ENCODE measurements at places on chromosomes 4 and X. TPM values are rescaled to one million over a fixed set of nuclear protein-coding genes. Genes with fewer than 3 reads are reported as not detected.

DNA sequence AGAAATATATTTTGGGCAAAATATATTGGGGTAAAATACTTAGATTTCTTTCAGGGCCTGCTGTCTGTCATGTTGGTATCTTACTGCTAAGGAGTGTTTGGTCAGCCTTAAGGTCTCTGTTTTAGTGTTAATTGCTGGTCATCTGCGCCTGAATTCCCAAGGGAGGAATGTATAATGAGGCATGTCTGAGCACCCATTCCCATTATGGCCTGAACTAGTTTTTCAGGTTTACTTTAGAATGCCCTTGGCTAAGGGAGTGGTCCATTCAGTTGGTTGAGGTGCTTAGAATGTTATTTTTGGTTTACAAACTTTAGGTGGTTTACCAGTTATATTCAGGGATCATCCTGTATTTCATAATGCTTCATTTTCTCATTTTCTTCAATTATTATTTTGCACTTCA is 125.9 kb downstream of the CFAP299 start:
- no peak overlapping the region for H3K27ac ChIP-seq
- no peak overlapping the region for H3K4me3 ChIP-seq
- H3K27me3 ChIP-seq: no peaks in the 10 kb centered on the region
- H3K4me1 ChIP-seq: no peaks in the 10 kb centered on the region
- DNase-seq: no peak

DNA sequence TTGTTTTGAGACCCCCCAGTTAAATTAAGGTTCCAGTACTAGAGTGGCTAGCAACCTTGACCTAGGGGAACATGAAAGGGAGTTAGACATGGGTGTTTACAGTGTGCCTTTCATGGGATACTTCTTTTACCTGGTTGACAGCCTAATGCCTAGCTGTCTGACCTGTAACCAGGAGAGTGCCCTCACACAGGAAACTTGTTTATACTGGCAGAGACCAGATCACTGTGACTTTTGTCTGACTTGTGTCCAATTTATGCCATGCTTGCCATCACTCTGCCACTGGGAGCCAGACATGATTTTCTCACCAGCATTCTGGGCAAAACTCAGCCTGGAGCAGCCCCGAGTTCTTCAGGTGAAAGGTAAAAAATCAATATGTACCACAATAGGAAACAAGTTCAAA is 305.9 kb downstream of the CHIC1 start:
- H3K27me3 ChIP-seq: no peaks in the 10 kb centered on the region
- no peaks in the 10 kb centered on the region for H3K36me3 ChIP-seq
- DNase-seq: no peak

SLC10A4 gene
- total RNA-seq: not detected

PDLIM3 gene
- 6.3 TPM for total RNA-seq

CTAG1A gene
- total RNA-seq: not detected

- no peaks in the 10 kb centered on the region for H3K36me3 ChIP-seq
- H3K27me3 ChIP-seq: no peaks in the 10 kb centered on the region
- H3K4me3 ChIP-seq: no peak overlapping the region
- H3K4me1 ChIP-seq: peaks cover 43% of the 10 kb centered on the region
- no peak overlapping the region for H3K27ac ChIP-seq
Measured at GRCh38 chr4:185207466-185207865, 1.9 kb upstream of the SNX25 start.

P2RY8 gene
- total RNA-seq: 0.66 TPM

- H3K27ac ChIP-seq: no peak overlapping the region
- no peak overlapping the region for H3K4me3 ChIP-seq
- H3K36me3 ChIP-seq: no peaks in the 10 kb centered on the region
- DNase-seq: no peak
- no peaks in the 10 kb centered on the region for H3K27me3 ChIP-seq
- no peaks in the 10 kb centered on the region for H3K4me1 ChIP-seq
Measured at GRCh38 chrX:10617999-10618351, 2.4 kb downstream of the MID1 start.

GRCh38 chr4:153745651-153746050 is 14.2 kb downstream of the RNF175 start:
- H3K27me3 ChIP-seq: no peaks in the 10 kb centered on the region
- no peak overlapping the region for H3K27ac ChIP-seq
- H3K4me1 ChIP-seq: no peaks in the 10 kb centered on the region
- DNase-seq: no peak
- no peak overlapping the region for H3K4me3 ChIP-seq

DNA sequence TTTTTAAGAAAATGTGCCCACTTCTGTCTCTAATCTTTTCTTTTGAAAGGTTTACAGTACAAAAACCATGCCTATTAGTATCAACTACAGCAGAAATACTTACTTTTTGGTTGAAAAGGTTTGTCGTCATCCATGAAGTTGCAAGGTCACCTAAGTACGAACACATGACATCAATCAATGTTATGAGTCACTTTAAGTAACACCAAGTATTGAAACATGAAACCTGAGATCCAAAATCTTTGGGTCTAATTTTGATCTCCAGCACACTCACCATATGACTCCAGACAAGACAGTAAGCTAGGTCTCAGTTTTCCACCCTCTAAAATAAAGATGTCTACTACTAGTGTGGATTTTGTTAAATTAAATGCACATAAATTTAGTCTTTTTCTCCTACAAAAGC is 8.4 kb downstream of the ZNF280C start:
- no peak for DNase-seq
- no peak overlapping the region for H3K27ac ChIP-seq
- no peaks in the 10 kb centered on the region for H3K36me3 ChIP-seq
- no peaks in the 10 kb centered on the region for H3K27me3 ChIP-seq
- no peaks in the 10 kb centered on the region for H3K4me1 ChIP-seq
- no peak overlapping the region for H3K4me3 ChIP-seq

GAGE12E gene
- total RNA-seq: not detected

ENAM gene
- total RNA-seq: not detected

GRCh38 chr4:77225022-77225421 is 68.0 kb downstream of the CCNG2 start:
- H3K4me3 ChIP-seq: no peak overlapping the region
- H3K4me1 ChIP-seq: no peaks in the 10 kb centered on the region
- DNase-seq: no peak
- H3K27ac ChIP-seq: no peak overlapping the region
- H3K27me3 ChIP-seq: 0 out of 3 replicates have a peak, but pooled peaks cover 4% of the 10 kb centered on the region

GRCh38 chr4:123037804-123038203 is 115.4 kb upstream of the NUDT6 start:
- H3K4me3 ChIP-seq: no peak overlapping the region
- H3K27me3 ChIP-seq: no peaks in the 10 kb centered on the region
- peak; percentile 84 for DNase-seq
- peaks cover 25% of the 10 kb centered on the region for H3K4me1 ChIP-seq

- no peaks in the 10 kb centered on the region for H3K36me3 ChIP-seq
- H3K4me1 ChIP-seq: no peaks in the 10 kb centered on the region
- no peak for DNase-seq
- H3K4me3 ChIP-seq: no peak overlapping the region
Measured at GRCh38 chr4:80875642-80876041, 154.9 kb upstream of the BMP3 start.

DNA sequence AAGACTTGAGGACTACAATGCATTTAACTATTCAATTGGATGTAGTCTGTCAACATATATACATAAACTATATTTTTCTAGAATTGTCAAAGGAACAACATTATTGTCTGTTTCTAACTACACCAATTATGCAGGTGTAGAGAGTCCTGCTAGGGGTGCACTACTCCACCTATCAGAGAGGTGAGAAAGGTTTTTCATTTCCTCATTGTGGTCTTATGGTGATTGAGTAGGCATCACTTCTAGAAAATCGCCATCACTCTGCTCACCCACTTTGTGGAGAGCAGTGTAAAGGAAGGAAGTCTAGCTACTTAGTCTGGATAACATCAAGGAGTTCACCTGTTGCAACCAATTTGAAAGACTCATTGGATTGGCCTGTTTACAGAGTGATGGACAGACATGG is 4.4 kb upstream of the ADH1C start:
- H3K4me1 ChIP-seq: peaks cover 9% of the 10 kb centered on the region
- no peak overlapping the region for H3K27ac ChIP-seq
- H3K27me3 ChIP-seq: no peaks in the 10 kb centered on the region
- no peak for DNase-seq
- no peak overlapping the region for H3K4me3 ChIP-seq
- no peaks in the 10 kb centered on the region for H3K36me3 ChIP-seq

GRCh38 chr4:101400096-101400495 is 52.8 kb upstream of the PPP3CA start:
- H3K4me3 ChIP-seq: no peak overlapping the region
- H3K36me3 ChIP-seq: no peaks in the 10 kb centered on the region
- no peaks in the 10 kb centered on the region for H3K4me1 ChIP-seq
- DNase-seq: no peak
- H3K27ac ChIP-seq: no peak overlapping the region

NCBP2L gene
- not detected for total RNA-seq

MUC7 gene
- not detected for total RNA-seq

DCAF4L1 gene
- total RNA-seq: not detected

- no peaks in the 10 kb centered on the region for H3K27me3 ChIP-seq
- H3K27ac ChIP-seq: no peak overlapping the region
- H3K4me3 ChIP-seq: no peak overlapping the region
- peaks cover 66% of the 10 kb centered on the region for H3K4me1 ChIP-seq
- H3K36me3 ChIP-seq: no peaks in the 10 kb centered on the region
- DNase-seq: no peak
Measured at GRCh38 chr4:158805635-158806471, 37.0 kb downstream of the FNIP2 start.

DNA sequence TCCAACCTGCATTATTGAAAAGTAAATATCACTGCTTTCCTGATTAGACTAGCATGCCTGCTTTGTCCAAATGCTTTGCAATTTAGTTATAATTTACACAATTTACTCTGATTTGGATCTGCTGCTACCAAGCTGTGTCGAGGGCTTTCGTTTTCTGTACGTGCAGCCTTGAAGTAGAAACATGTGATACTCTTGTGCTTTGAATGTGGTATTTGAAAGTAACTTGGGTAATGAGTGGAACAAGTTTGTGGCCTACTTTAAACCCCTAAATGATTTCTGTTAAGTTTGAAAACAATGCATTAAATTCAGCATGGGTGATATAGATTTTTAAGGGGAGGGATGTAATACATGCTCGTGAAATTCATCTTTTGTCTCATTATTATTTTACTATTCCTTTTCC is 240.7 kb downstream of the IQCM start:
- no peak overlapping the region for H3K27ac ChIP-seq
- no peaks in the 10 kb centered on the region for H3K4me1 ChIP-seq
- H3K36me3 ChIP-seq: no peaks in the 10 kb centered on the region
- no peak overlapping the region for H3K4me3 ChIP-seq
- no peaks in the 10 kb centered on the region for H3K27me3 ChIP-seq

RIBC1 gene
- total RNA-seq: 0.55 TPM

GRCh38 chrX:13750204-13750603 is 15.7 kb downstream of the OFD1 start:
- H3K36me3 ChIP-seq: no peaks in the 10 kb centered on the region
- no peak overlapping the region for H3K27ac ChIP-seq
- no peak overlapping the region for H3K4me3 ChIP-seq
- no peaks in the 10 kb centered on the region for H3K27me3 ChIP-seq
- peak; percentile 16 for DNase-seq
- H3K4me1 ChIP-seq: no peaks in the 10 kb centered on the region

GRCh38 chr4:8910100-8910821 is 38.6 kb upstream of the HMX1 start:
- no peaks in the 10 kb centered on the region for H3K36me3 ChIP-seq
- H3K4me1 ChIP-seq: no peaks in the 10 kb centered on the region
- H3K4me3 ChIP-seq: no peak overlapping the region

SRPX2 gene
- total RNA-seq: 1.5 TPM

TMEM31 gene
- total RNA-seq: not detected

FREM3 gene
- total RNA-seq: not detected

GRCh38 chr4:176393306-176394013 is 73.7 kb downstream of the SPCS3 start:
- no peak overlapping the region for H3K4me3 ChIP-seq
- no peaks in the 10 kb centered on the region for H3K27me3 ChIP-seq
- H3K4me1 ChIP-seq: no peaks in the 10 kb centered on the region
- no peaks in the 10 kb centered on the region for H3K36me3 ChIP-seq

DNA sequence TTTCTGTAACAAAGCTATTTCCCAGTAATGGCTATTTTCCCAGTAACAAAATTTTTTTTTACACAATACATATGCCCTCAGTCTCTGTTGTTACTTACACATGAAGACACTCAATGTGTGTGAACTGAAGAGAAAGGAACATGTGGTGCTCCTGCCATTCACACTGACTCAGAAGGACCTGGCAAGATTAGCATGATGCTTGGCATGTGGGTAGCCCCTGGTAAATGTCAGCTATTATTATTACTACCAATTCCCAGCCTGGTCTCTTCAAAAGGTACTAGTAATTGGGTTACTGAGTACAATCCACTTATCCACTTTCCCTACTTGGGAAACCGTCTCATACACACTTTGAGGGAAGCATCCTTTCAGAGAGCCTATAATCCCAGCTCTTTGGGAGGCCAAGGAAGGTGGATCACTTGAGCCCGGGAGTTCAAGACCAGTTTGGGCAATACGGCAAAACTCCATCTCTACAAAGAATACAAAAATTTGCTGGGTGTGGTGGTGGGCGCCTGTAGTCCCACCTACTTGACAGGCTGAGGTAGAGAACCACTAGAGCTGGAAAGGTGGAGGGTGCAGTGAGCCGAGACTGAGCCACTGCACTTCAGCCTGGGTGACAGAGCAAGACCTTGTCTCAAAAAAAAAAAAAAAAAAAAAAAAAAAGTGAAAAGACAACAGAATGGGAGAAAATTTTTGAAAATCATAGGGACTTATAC is 14.6 kb downstream of the RBBP7 start:
- no peaks in the 10 kb centered on the region for H3K4me1 ChIP-seq
- H3K36me3 ChIP-seq: no peaks in the 10 kb centered on the region
- no peak overlapping the region for H3K27ac ChIP-seq
- no peak for DNase-seq

OPRPN gene
- not detected for total RNA-seq

PHKA2 gene
- 15.4 TPM for total RNA-seq

DNA sequence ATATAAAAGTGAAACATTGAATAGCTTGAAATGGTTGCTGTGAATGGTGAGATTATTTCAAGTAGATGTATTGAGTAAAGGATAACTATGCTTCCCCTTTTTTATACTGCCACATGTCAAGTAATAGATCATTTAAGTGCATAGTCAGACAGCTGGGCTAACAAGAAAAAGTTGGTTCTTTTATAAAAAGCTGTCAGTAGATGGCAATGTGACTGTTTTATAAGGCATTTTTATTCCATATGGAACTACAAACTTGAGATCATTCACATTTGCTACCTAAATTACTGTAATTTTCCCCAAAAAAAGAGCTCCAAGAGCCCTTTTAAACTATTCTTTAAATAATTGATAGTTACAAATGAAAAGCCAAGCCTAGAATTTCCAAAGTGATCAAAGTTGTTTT is 831.0 kb downstream of the C4orf33 start:
- no peaks in the 10 kb centered on the region for H3K36me3 ChIP-seq
- H3K27ac ChIP-seq: no peak overlapping the region

- H3K27me3 ChIP-seq: no peaks in the 10 kb centered on the region
- H3K4me1 ChIP-seq: peaks cover 38% of the 10 kb centered on the region
- H3K36me3 ChIP-seq: no peaks in the 10 kb centered on the region
- peak; percentile 9 for DNase-seq
- peak overlapping the region; percentile 41 for H3K4me3 ChIP-seq
Measured at GRCh38 chrX:24242649-24243175, 71.2 kb downstream of the SUPT20HL2 start.

GRCh38 chrX:84487365-84488353 is 14.6 kb downstream of the HDX start:
- H3K36me3 ChIP-seq: no peaks in the 10 kb centered on the region
- H3K27ac ChIP-seq: no peak overlapping the region
- H3K4me1 ChIP-seq: no peaks in the 10 kb centered on the region
- DNase-seq: no peak
- no peaks in the 10 kb centered on the region for H3K27me3 ChIP-seq
